ENCODE measurements at places on chromosomes 4 and X.

DNA sequence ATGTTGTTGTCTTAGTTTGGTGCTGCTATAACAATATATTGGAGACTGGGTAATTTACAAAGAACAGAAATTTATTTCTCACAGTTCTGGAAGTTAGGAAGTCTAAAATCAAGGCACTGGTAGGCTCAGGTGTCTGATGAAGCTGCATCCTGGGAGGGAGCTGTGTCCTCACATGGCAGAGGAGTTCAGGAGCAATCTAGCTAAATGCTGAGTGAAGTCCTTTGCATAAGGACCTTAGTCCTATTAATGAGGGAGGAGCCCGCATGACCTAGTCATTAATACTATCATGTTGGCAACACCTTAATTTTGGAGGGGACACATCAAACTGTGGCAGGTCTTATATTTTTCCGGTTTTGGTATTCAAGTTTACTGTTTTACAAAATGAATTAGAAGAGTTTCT is 36.0 kb upstream of the NSUN7 start:
- no peak for DNase-seq

DNA sequence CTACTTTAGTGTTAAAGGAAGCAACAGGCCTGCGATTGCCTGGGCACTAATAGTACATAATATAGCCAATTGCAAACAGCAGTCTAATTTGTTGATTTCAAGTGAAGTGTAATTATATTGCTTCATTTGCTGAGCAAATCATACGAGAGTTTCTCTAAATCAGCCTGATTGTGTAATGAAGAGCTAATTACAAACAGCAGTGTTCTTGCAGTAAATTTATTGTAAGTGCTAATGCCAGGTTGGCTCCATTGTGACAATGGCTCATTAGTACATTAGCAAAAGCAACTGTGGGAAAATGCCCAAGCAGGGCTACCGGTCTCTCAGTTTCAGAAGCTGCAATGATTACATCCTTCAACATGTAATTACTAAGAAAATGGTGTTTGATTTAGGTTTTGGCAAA is 591.5 kb downstream of the GALNTL6 start:
- no peak for DNase-seq

DNA sequence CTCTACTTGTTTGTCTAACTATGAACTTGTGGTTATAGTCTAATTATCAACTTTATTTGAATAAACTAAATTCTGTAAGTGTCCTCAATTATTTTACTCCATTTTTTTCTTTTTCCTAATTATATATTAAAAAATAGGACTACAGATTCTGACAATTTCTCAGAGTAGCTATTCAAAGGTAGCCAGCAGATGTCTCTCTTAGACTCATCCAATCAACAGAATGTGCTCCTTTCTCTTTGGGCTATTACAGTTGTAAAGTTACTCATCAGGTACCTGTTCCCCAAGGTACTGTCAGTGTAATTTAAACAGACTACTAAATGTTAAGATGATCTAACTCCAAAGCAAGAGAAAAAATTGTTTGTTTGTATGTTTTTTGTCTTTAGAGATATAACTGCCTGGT is 248.6 kb downstream of the PCDH18 start:
- no peak for DNase-seq

DNA sequence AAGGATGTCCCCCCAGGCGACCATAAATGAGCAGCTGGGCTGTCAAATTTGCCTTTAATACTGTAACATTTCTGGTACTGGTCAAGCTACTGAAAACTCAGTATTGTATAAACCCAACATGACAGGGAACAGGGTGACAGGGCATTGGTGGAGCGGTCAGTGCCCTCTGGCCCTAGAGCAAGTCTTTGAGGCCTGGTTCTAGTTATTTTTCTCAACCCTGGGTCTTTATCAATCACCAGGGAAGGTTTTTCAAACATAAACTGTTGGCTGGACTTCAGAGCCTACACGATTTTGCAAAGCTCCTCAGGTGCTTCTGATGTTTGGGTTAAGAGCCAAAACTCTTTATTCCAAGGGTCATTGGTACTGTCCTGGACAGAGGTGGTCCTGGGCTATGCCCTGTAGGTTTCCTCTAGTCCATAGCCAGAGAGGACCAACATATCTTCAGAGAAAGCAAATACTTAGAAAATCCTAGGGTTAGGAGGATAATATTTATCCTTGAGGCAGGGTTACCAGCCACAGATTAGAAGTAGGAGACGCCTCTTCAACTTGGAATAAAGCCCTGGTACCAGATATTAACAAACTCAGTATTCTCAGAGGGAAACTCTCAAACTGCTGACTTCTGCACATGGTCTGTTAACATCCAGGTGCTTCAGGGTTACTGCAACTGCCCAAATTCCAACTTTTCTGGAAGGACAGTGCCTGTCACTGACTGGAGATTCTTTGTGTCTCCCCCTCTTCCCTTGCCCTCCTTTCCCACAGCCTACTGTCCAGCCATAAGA is 26.7 kb upstream of the ADH7 start:
- DNase-seq: no peak

DNA sequence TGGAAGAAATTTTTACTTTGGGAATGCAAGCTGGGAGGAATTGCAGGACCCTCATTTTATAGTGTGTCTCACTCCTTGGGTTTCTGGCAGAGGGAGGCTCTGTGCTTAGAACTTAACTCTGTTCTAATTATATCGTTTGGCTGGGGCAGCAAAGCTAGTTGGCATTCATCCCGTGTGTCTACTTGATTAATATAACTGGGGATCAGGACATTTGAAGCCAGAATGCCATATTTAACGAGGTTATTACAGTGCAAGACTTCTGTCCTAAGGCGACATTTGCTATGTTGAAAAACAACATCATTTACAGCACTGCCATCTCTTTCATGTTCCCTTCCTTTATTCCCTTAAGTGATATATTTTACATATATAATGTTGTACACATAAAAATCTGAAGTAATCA is 179.1 kb upstream of the TBC1D9 start:
- peak; percentile 38 for DNase-seq

DNA sequence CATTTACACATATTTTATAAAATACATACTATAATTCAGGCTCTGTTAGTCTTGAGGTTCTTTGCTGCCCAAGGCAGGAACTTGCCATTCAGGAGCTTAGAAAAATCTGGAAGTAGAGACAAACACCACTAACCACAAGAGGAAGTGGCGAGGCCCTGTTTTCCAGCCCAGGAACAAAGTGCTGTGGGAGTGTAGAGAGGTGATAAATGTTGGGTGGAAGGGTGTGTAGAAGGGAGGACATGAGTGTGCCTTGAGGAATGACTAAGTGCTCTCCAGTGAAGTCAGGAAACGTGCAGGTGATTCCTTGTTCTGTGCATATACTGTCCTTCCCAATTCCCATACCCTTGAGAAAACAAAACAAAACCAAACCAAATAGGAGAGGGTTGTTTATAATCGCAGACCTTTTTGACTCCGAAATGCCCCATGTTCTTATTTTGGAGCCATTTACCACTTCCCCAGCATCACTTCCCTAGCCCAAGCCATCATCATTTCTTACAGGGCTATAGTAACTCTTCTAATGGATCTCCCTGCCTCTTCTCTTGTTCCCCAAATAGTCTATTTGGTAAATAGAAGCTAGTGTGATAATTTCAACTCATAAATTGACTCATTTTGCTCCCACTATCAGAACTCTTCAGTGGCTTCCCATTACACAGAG is 83.2 kb downstream of the GPAT3 start:
- DNase-seq: no peak

All from HTR-8/SVneo (cell line).